ENCODE measurements at places on chromosomes 2 and 18. TPM values are rescaled to one million over a fixed set of nuclear protein-coding genes. Genes with fewer than 3 reads are reported as not detected.

Gene CMPK2
- total RNA-seq, result 2.6 TPM

Gene STON1
- total RNA-seq, result 4.8 TPM

Gene KRTCAP3
- total RNA-seq, result not detected

Gene AMER3
- not detected for total RNA-seq

Gene GBX2
- 2.6 TPM for total RNA-seq

Gene SDC1
- 5.9 TPM for total RNA-seq

Gene C2orf15
- 0.33 TPM for total RNA-seq

Gene TBC1D8
- total RNA-seq, result 90.2 TPM
